Left colon (tissue), 2 donors: ENCODE measurements at places on chromosomes 7 and 10. TPM values are rescaled to one million over a fixed set of nuclear protein-coding genes. Genes with fewer than 3 reads are reported as not detected.
A peak's percentile ranks its signal among the peaks of the same experiment; 100 is the strongest.

- DNase-seq, result no peak
These were observed 26.7 kb upstream of the CRHR2 start for GRCh38 chr7:30708983-30709382.

- DNase-seq, result no peak
These were observed 21.6 kb downstream of the VSIR start for GRCh38 chr10:71751515-71752224.

- DNase-seq, result no peak
These were observed 100.2 kb upstream of the PRSS58 start for GRCh38 chr7:142357953-142358520.

DNA sequence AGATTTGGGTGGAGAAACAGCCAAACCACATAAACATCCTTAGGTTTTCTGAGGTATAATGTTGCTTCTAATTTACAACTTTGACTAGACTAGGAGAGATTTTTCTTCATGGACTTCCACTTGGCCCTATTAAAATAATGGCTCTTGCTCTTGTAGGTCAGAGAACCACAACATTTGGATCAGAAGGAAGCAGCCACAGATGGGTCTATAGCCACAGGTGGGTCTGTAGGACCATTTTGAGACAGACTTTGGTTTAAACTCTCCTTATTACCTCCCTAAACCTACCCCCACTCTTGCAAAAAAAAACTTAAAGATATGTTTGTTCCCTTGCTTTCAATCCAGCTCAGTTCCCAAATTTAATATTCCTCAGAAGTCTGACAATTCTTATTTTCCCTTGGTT is 1260.8 kb downstream of the GATA3 start:
- DNase-seq, result no peak

DNA sequence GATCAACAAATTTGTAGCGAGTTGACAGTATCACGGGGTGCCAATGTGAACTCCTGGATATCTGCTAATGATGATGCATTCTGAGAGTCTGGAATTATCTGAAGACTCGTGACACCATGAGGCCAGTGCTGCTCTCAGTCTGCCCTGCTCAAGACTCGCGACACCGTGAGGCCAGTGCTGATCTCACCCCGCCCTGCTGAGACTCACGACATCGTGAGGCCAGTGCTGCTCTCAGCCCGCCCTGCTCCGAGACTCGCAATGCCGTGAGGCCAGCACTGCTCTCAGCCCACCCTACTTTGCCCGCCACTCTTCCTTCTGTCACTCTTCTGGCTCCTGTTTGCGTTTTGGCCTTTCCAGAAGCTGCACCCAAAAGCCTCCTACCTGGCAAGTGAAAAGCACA is 411.8 kb downstream of the PTPRN2 start:
- no peak for DNase-seq

- no peak for DNase-seq
These were observed 201.7 kb downstream of the PLXDC2 start for GRCh38 chr10:20017961-20018360.

GRCh38 chr10:106399112-106399511 is 765.4 kb downstream of the SORCS1 start:
- DNase-seq, result no peak

DNA sequence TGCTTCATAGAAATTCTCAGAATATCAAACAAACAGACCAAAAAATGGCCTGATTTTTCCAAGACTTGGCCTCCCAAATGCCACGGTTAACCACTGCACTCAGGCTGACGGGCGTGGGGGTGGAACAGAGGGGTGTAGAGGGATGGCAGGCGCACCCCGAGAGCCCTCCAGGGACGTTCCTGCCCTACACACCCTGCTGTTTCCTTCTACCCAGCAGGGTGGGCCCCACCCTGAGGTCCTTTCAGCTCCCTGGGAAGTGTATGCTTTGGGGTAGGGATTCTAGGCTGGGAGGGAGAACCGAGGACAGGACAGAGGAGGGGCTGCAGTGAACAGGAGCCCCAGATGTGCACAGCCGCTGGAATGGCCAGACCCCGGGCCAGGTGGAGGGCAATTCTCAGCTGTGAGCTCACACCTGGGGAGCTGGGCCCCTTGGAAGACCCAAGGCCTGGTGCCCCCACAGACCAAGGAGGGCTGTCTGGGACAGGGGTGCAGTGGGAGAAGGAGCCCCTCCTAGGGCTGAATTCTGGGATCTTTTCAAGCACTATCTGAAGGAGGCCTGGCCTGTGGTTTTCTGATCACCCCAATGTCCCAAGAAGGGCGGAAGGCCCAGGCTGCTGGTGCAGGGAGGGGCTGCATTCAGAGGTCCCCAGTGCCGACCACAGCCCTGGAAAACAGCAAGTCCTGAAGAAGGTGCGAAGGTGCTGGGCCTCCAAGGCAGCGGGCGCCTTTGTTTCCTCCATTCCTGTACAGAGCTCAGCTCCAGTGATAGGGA is 32.9 kb upstream of the INPP5A start:
- no peak for DNase-seq

- DNase-seq, result peak; percentile 33
These were observed 2.0 kb downstream of the IFRD1 start for GRCh38 chr7:112452102-112452888.

- DNase-seq, result no peak
These were observed 71.1 kb downstream of the SAMD9 start for GRCh38 chr7:93046641-93047040.

- DNase-seq, result no peak
These were observed 49.6 kb downstream of the ADARB2 start for GRCh38 chr10:1687623-1688150.

DNA sequence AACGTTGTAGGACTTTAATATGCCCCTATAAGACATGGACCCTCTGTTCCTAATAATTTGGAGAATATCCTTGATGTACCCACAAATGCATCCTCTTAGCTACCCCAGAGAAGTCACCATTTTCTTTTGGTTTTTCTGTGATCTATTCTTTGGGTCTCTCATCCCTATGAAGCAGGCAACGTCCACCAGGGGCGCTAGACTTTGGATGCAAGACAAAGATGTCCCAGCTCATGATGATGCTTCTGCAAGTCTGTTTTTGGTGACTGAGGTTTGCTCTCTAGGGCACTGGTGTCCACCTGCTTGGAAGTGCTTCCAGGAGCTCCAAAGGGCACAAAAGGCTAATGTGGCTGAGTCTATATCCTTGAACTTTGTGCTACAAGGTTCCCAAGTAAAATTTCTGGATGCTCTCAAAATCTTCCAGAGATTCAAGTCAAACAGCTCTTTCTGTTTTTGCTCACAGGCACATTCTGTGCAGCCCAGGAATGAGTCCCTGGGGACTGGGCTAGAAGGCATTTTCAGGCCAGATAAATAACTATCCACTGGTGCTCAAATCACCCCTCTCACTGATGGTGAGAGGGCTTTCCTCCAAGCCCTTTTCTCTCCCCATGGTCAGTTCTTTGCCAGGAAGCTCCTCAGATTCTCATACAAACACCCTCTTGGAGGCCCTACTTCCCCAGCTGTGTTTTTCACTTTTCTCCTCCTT is 166.4 kb downstream of the C7orf25 start:
- DNase-seq, result peak; percentile 36

DNA sequence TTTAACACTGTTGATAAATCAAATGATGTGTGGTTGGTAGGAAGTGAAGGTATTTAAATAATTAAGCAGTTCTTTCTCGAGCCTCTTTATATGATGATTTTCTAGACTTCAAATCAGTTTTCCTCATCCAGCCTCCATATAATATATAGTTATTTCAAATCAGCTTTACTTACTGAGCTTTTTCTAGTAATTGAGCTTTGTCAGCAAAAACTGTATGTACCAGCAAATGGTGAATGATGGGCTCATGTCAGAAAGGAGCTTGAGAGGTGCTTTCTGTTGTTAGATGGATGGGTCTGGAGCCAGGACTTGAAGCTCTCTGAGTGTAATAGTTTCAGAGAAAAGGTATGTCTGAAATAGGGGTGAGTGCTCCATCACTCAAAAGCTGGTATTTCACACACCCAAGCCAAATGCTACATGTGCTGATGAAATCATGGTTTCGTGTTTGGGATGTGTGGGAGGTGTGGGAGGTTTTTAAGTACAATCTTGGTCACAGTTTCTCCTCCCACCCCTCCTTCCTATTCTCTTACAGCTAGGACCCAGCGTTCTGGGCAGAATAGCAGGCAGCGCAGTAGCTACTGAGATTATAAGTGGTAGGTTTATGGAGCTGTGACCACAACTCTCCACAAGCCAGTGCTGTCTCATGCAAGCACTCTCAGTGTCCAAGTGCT is 55.8 kb downstream of the LRMDA start:
- no peak for DNase-seq

DNA sequence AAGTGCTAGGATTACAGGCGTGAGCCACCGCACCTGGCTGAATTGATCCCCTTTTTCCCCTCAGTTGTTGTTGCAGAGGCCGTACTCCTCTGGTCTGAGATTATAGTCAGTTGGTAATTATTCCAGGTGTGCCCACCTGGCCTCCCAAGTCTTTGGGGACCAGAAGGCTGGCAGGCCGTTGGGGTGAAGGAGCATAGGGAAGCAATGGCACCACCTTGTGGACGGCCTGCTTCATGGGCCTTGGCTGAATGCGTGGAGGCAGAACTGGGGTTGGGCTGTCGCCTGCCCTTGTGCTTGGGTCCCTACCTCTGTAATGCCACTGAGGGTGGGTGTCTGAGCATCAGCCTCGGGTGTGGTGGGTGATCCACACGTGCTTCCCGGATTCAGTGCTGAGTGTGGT is 125.7 kb downstream of the RGS10 start:
- no peak for DNase-seq

- DNase-seq, result no peak
These were observed 69.8 kb upstream of the SEMA3A start for GRCh38 chr7:84264396-84264795.

GRCh38 chr10:123579675-123580074 is 86.5 kb upstream of the GPR26 start:
- no peak for DNase-seq

DNA sequence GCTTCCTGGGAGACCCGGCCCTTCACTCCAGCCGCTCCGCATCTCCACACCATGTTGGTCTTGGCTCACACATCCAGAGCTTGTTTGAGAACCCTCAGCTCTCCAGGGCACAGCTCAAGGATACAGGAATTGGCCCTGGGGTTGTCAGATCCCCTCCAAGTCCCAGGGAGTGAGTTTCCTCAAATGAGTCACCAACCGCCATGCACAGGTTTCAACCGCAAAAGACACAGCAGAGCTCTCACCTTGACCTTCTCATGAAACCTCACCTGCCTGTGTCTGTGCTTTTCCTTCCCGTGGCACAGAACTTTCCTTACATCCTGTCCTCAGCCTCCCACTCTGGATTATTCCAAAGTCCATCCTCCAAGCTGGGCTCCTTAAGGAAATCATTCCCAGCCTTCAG is 20.6 kb downstream of the AZGP1 start:
- no peak for DNase-seq

DNA sequence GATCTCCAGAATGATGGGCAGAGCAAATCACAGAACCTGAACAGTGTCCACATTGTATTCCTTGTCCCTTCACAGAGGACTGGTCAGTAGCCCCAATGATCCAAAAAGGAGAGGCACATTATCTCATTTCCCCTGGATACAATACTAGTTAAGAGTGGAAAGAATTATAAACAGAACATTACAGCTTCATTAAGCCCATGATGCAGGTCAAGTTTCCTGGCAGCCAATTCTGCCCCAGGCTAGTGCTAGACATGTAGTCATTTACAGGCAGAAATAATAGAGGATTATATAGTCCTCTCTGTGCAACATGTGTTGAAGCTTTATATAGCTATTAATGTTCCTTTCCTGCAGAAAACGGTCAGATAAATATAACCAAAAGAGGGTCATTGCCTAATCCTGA is 124.3 kb upstream of the WNT16 start:
- DNase-seq, result no peak

GRCh38 chr7:142799437-142799835 is 28.7 kb downstream of the PRSS2 start:
- no peak for DNase-seq

GRCh38 chr10:125782616-125783015 is 7.0 kb upstream of the MMP21 start:
- no peak for DNase-seq

DNA sequence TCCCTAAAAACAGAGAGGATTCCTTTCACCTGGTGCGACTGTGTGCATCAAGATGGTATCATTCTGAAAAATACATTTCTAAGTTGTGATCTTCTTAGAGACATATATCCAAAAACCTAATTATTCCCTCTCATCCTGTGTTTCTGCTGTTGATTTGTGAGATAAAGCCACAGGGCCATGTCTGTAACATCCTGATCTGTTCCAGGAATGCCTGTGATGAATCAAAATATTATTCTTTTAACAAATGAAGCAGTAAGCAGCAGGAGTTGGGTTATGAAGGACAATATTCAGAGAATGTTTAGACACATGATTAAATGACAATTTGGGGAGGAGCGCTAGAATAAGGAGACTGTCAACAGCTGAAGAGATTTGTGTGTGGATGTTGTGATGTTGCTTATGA is 731.4 kb downstream of the KCNMA1 start:
- DNase-seq, result no peak

GRCh38 chr7:159317294-159317693 is 172.6 kb upstream of the VIPR2 start:
- DNase-seq, result no peak

DNA sequence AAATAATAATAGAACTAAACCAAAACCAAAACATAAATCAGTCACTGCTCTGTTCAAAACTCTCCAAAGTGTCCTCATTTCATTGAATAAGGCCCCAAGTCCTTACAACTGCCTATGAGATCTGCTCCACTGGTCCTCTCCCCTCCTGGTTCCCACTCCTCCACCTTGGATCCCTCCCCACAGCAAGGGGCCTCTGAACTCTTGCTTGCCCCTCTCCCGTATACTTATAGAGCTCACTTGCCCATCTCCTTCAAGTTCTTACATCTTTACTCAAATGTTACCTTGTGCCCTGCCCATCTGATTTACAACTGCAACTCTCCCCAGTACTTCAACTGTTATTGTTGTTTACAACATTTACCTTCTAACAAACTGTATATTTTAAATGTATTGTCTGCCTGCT is 819 bp downstream of the POLD2 start:
- DNase-seq, result no peak

DNA sequence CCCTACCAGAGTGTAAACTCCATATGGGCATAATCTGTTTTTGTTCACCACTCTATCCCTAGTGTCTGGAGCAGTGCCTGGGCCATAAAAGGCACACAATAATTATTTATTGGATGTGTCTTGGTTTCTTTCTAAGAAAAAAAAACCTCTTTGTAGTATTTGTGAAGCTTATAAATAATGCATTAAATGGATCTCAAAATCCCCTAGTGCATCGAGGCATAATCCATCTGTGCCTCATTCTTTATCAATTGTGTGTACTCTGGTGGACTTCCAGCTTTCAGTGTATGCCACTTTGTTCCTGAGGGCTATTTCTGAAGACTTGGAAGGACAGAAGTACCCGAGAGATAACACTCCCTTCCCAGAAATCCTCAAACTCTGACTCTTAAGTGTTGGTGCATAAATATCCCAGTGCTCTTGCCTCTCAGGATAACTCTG is 255.0 kb upstream of the PHYHIPL start:
- DNase-seq, result no peak

SDK1 gene
- 5.8 TPM for total RNA-seq

P4HA1 gene
- 14.1 TPM for total RNA-seq

PRTFDC1 gene
- 6.6 TPM for total RNA-seq

MSMB gene
- not detected for total RNA-seq

ANLN gene
- 3.9 TPM for total RNA-seq

AOAH gene
- total RNA-seq, result 32.0 TPM

NUTM2E gene
- total RNA-seq, result not detected

RNF133 gene
- total RNA-seq, result 0.53 TPM

LRRC4 gene
- total RNA-seq, result 0.24 TPM

ANKRD30A gene
- total RNA-seq, result not detected
